Stimulated activated naive B cell treated with anti-CD40 and anti-IgM and Interleukin-4, amounts not matched to agents 10 μg/mL and 1 μg/mL and 100 μg/mL, for 72 hours (primary cell): ENCODE measurements at places on chromosomes 7 and 10.

GRCh38 chr7:129366-130221, 62.8 kb upstream of the FAM20C start:
- no peaks in the 10 kb centered on the region for H3K36me3 ChIP-seq
- no peak for DNase-seq
- peaks cover 5% of the 10 kb centered on the region for H3K4me1 ChIP-seq
- no peak overlapping the region for H3K27ac ChIP-seq

DNA sequence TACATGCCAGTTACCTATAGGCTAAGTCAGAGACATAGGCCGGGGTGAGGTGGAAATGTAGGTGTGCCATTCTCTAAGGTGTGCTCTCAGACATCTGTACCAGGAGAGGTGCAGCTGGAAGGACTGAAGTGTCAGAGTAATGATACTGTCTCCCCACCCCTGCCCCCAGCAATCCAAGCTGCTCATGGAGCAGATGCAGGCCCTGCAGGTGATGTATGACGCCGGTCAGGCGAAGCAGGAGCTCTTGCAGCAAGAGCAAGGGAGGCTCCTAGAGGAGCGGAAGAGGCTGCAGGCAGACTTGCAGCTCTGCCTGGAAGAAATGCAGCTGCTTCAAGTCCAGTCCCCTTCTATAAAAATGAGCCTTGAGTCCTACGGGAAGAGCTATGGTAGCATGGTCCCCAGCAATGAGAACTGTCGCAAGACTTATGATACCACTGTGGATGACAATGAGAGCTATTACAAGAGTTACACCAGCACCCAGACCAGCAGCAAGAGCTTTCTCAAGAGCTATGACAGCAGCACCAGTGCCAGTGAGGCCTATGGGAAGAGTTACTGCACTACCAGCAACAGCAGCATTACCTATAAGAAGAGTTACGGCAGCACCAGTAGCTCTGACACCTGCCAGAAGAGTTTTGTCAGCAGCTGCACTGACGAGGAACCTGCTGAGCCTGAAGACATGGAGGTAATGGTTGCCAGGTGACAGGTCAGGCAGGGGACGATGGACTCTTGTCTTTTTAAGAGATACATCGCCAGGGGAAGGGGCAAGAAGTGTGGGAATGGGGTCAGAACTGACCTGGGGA, 18.4 kb upstream of the FLNC start:
- no peaks in the 10 kb centered on the region for H3K36me3 ChIP-seq
- no peak for DNase-seq
- H3K27ac ChIP-seq: no peak overlapping the region
- peaks cover 5% of the 10 kb centered on the region for H3K4me1 ChIP-seq
- H3K4me3 ChIP-seq: no peak overlapping the region

DNA sequence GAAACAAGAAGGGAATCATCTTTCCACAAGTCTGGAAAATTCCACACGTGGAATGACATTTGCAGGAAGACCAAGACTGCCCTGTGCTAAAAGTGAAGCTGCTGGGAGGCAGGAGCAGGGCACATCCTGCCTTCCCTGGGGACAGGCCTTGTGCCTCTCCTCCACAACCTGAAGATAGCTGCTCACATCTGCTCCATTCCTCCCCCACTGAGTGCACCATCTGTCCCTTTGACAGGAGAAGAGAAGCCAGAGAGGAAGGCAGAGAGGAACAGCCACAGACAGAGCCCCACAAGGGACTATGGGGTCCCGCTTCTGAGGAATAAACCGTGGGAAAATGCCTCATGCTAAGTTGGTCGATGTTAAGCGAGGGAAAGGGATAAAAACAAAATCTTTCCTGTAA, 15.9 kb upstream of the FAM171A1 start:
- DNase-seq: no peak
- no peaks in the 10 kb centered on the region for H3K4me1 ChIP-seq
- no peak overlapping the region for H3K4me3 ChIP-seq
- no peak overlapping the region for H3K27ac ChIP-seq
- no peaks in the 10 kb centered on the region for H3K36me3 ChIP-seq

GRCh38 chr10:34047389-34047788, 712.9 kb upstream of the NRP1 start:
- no peaks in the 10 kb centered on the region for H3K36me3 ChIP-seq
- no peaks in the 10 kb centered on the region for H3K27me3 ChIP-seq
- no peak for DNase-seq
- H3K27ac ChIP-seq: no peak overlapping the region

DNA sequence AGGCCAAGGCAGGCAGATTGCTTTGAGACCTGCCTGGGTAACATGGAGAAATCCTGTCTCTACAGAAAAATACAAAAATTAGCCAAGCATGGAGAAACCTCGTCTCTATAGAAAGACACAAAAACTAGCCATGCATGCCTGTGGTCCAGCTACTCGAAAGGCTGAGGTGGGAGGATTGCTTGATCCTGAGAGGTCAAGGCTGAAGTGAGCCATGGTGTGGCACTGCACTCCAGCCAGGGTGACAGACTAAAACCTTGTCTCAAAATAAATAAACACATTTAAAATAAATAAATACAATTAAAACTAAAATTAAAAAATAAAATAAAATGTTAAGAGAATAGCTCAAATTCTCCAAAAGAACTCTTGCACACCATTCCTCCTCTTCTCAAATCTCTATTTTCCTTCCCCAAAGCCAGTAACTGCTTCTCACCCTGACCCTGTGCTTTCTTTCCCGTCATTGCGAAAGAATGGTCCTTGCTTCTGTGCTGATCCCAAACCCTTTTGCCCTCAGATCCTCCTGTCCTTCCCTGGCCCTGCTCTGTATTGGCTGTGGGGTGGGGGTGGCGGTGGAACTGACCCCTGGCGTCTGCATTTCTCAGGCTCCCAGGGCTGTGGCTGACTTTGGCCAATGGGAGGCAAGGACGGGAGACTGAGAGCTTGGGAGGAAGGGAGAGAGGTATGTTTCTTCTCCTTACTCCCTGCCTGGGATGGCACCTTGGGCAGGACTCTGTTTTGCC, 12.4 kb downstream of the SRGN start:
- H3K4me1 ChIP-seq: peaks cover 15% of the 10 kb centered on the region
- H3K4me3 ChIP-seq: no peak overlapping the region
- DNase-seq: no peak
- no peaks in the 10 kb centered on the region for H3K27me3 ChIP-seq
- peaks cover 41% of the 10 kb centered on the region for H3K36me3 ChIP-seq

- H3K4me3 ChIP-seq: no peak overlapping the region
- no peak for DNase-seq
- no peak overlapping the region for H3K27ac ChIP-seq
- no peaks in the 10 kb centered on the region for H3K4me1 ChIP-seq
Observed at GRCh38 chr7:148473703-148474480, 116.7 kb upstream of the C7orf33 start.

DNA sequence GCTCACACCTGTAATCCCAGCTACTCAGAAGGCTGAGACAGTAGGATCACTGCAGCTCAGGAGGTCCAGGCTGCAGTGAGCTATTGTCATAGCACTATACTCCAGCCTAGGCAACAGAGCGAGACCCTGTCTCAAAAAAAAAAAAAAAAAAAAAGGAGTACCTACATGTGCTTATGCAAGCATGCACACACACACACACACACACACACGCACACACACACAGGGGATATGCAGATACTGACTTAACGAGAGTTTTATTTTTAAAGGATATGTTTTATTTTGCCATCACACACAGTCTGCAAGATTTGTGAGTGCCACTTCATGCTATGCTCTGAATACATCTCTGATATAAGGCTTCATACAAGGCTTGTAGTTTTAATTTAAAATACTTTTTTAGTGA, 479.3 kb downstream of the NEBL start:
- no peaks in the 10 kb centered on the region for H3K4me1 ChIP-seq
- H3K27me3 ChIP-seq: no peaks in the 10 kb centered on the region
- H3K27ac ChIP-seq: no peak overlapping the region
- no peak for DNase-seq
- no peaks in the 10 kb centered on the region for H3K36me3 ChIP-seq

DNA sequence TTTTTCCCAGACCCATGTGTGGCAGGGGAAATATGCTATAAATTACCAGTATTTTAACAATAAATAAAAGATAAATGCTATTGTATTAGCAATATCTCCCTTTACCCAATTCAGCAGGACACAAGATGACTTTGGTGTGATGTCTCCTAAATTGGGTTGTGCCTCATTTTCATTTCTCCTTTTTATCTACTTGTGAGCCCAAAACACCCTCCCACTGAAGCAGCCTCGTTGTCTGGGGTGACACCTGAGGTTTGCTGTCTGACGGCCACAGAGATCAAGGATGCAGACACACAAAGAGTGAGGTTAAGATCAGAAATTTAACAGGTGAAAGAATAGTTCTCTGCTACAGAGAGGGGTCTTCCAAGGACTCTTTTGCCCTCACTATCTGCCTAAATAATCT, 27.1 kb upstream of the CC2D2B start:
- H3K4me1 ChIP-seq: peaks cover 25% of the 10 kb centered on the region
- no peak overlapping the region for H3K4me3 ChIP-seq
- H3K27me3 ChIP-seq: no peaks in the 10 kb centered on the region
- DNase-seq: no peak
- peak overlapping the region; percentile 66 for H3K27ac ChIP-seq
- H3K36me3 ChIP-seq: peaks cover 13% of the 10 kb centered on the region

GRCh38 chr10:112209684-112210131, 26.1 kb upstream of the GPAM start:
- H3K27ac ChIP-seq: peak overlapping the region; percentile 31
- no peaks in the 10 kb centered on the region for H3K4me1 ChIP-seq
- H3K27me3 ChIP-seq: peaks cover 27% of the 10 kb centered on the region
- no peaks in the 10 kb centered on the region for H3K36me3 ChIP-seq

GRCh38 chr7:41699516-41699915, 3.4 kb downstream of the INHBA start:
- H3K4me3 ChIP-seq: peak overlapping the region; percentile 56
- DNase-seq: no peak
- H3K27ac ChIP-seq: no peak overlapping the region
- peaks cover 36% of the 10 kb centered on the region for H3K4me1 ChIP-seq

DNA sequence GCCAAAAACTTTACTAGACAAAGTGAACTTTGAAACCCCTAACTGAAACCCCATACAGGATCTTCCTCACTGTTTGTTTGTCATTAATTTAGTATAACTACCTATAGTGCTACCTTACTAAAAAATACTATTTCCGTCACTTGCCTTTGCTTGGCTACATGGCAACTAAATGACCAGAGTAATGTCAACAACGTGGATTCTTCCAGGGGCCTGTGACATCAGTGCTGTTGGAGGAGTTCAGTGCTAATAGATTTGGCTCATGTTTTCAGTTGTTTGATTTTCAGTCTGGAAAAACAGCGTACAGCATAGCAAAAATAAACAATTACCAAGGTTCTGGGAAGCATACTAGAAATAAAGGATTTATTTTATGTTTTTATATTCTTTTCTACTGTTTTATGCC, 3.0 kb upstream of the ASB15 start:
- peaks cover 18% of the 10 kb centered on the region for H3K27me3 ChIP-seq
- H3K27ac ChIP-seq: no peak overlapping the region
- H3K36me3 ChIP-seq: no peaks in the 10 kb centered on the region
- DNase-seq: no peak
- H3K4me3 ChIP-seq: no peak overlapping the region

GRCh38 chr7:2242541-2243429, 759 bp downstream of the NUDT1 start:
- H3K4me3 ChIP-seq: peak overlapping the region; percentile 99
- H3K27me3 ChIP-seq: no peaks in the 10 kb centered on the region
- H3K27ac ChIP-seq: peak overlapping the region; percentile 99
- H3K4me1 ChIP-seq: peaks cover 89% of the 10 kb centered on the region
- no peak for DNase-seq
- H3K36me3 ChIP-seq: peaks cover 47% of the 10 kb centered on the region

- peaks cover 13% of the 10 kb centered on the region for H3K27me3 ChIP-seq
- no peak for DNase-seq
- H3K27ac ChIP-seq: no peak overlapping the region
- H3K36me3 ChIP-seq: peaks cover 11% of the 10 kb centered on the region
- H3K4me1 ChIP-seq: no peaks in the 10 kb centered on the region
Observed at GRCh38 chr7:135262623-135263320, 29.1 kb downstream of the STRA8 start.

- no peak overlapping the region for H3K27ac ChIP-seq
- no peak overlapping the region for H3K4me3 ChIP-seq
- no peak for DNase-seq
- no peaks in the 10 kb centered on the region for H3K36me3 ChIP-seq
- H3K4me1 ChIP-seq: no peaks in the 10 kb centered on the region
- peaks cover 24% of the 10 kb centered on the region for H3K27me3 ChIP-seq
Observed at GRCh38 chr10:116691635-116692034, 50.7 kb downstream of the HSPA12A start.

DNA sequence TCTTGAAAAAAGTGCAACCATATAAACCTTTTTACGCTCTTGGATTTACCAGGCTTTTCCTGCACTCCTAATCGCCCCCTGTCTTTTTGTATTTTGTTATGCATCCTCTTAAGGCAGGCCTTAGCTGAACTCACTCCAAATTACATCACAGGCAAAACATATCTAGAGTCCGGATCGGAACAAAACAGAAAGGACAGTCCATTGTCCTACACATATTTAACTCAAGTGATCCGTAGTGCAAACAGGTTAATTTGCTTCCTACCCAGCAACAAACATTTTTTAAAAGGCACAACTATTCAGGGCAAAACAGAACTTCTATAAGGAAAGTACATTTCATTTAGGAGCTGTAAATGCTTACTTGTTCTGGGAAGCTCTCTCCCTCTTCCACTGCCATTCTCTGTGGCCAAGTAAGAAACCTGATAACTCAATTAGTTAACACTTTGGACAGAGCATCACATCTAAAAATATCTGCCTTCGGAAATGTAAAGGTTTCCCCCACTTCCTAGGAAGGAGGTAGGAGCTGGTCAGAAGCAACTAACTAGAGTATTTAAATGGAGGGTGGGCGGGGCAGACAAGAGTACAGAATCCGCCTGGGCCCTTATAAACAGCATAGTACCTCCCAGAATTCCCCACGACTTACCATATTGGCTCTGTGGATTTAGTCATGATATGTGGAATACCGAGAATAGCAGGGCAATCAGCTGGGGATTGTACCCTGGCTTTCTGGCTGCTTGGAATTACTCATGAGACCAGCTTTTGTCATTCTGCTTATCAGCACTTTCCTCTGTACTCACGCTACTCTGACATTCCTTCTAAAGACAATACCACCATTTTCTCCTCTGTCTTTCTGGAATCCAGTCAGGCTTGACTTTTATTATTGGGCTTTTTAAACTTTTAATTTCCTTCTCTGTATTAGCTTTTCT, 89.5 kb downstream of the ANK3 start:
- no peaks in the 10 kb centered on the region for H3K4me1 ChIP-seq
- no peak for DNase-seq
- H3K27ac ChIP-seq: no peak overlapping the region
- no peaks in the 10 kb centered on the region for H3K36me3 ChIP-seq

DNA sequence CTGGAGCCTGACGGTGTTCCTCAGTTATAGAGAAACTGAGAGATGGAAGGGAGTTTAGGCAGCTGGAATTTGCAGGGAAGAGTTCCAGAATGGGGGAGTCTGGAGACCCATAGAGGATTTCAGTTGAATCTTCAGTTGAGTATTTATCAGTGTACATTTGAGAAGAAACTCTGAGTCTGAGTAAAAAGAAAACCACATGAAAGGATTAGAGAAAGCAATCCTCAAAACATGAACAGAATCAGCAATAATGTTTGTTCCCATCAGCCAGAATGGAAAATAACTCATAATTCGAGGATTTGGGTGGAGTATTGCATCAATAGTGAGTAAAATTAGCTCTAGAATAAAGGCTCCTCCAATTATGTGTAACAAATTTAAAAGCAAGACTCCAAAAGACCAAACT, 130.0 kb upstream of the AHR start:
- peak overlapping the region; percentile 15 for H3K4me3 ChIP-seq
- no peak for DNase-seq
- H3K27me3 ChIP-seq: no peaks in the 10 kb centered on the region

GRCh38 chr10:132666705-132667341, 119.1 kb downstream of the NKX6-2 start:
- peaks cover 32% of the 10 kb centered on the region for H3K4me1 ChIP-seq
- H3K4me3 ChIP-seq: no peak overlapping the region
- no peak overlapping the region for H3K27ac ChIP-seq
- no peak for DNase-seq
